Hematopoietic multipotent progenitor cell (in vitro differentiated cells): ENCODE measurements at places on chromosomes 2 and 18.

GRCh38 chr2:227248876-227249275, 76.2 kb upstream of the MFF start:
- DNase-seq = no peak

- DNase-seq = no peak
These were observed 96.1 kb upstream of the ODC1 start for GRCh38 chr2:10544252-10544651.

- DNase-seq = peak; percentile 54
These were observed 104.9 kb upstream of the MGAT5 start for GRCh38 chr2:134148843-134149472.

DNA sequence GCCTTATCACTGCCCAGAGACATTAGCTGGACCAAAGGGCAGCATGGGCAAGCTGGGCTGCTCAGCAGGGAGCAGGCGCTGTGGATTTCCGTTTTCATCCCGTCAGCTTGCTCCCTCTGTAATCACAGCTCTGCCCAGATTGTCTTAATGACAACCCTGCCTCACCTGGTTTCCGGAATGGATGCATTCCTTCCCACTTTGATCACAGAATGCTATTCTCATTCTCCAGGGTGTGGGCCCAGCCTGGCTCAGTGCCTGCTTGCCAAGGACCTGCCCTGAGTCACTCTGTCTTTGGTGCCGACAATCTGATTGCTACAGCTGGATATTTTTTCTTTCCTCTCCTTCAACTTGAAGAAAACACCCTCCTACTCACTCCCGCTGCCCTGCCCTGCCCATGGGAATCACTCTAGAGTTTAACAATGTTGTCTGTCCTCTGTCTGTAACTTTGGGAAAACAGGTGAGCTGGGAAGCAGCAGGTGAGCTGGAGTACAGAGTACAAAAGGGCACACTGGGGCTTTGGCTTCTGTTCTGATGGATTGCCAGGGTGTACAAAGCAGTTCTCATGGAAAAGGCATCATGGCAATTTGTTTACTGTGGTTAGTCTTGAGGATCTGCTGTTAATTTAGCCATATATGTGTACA, 27.2 kb upstream of the FAM136A start:
- DNase-seq = no peak

GRCh38 chr2:26580751-26581150, 60.4 kb downstream of the CIB4 start:
- no peak for DNase-seq

DNA sequence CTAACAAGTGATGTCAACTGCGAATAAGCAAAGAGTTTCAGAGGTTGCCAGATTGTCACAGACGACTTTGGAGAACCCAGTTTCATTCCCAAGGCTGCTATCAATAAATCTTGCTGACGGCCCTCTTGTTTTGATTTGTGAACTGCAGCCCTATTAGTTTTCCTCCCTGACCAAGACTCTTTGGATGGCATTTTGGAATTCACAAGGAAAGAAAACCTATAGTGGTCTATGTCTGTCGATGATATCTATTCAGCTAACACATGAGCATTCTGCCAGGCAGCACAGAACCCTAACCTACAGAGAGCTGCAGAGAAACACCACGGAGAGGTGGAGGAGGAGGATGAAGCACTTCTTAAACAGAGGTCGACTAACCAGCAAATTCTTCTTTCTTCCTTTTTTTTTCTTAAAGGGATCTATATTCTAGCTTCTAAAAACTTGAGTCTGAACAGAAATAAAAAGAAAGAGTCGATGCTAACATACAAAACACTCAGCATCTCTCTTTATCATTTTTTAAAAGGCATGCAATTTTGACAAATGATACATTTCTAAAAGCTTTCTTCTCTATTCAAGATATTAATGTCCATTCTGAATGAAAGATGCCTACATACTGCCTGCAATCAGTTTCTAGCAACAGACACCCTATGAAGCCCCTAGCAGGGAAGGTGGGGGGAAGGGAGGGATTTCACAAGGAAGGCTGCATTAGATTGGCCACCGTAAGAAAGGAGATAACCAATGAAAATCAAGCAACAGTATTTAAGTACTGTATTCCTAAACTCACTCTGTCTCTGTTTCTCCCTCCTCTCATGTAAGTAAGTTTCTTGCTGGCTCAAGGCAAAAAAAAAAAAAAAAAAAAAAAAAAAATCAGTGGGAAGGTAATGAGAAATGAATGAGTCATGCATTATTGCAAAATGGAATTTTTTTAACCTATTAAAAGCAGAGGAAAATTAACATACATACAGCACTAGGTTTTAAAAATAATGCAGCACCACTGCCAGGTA, 83.0 kb upstream of the CHRNA1 start:
- DNase-seq = no peak

GRCh38 chr2:25698752-25699151, 25.4 kb upstream of the DTNB start:
- peak; percentile 26 for DNase-seq

DNA sequence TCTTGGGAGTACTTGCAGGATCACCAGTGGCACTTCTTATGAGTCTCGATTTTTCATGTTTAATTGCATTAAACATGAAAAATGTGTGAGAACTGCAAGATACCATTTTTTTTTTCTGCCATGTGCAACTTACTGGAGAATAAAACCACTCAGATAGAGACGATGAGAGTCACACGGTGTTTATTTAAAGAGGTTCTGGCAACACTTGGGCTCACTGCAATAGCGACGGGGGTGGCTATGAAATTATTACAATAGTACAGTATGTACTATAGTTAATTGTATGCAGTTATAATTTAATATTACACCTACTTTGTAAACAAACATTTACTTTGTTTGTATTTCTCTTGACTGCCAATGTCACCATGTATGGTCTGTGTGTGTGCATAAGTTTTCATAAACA, 479.8 kb downstream of the NUP35 start:
- DNase-seq = no peak

DNA sequence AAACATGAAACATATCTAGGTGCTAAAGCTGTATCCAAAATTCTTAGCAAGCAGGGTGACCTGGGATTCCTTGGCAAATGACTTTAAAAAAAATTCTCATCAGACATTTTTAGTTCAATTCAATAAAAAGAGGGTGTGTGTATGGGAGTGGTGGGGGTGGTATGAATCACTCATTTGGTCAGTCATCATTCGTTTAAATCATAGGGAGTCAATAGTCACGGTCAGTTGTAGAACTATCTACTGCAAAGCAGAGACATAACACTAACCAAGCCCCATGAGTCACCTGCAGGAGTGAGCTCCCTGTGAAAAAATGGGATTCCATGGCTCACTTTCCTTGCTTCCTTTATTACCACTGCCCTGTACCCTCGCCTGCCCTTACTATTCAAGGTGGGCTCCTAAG, 380.6 kb upstream of the TCF4 start:
- no peak for DNase-seq

DNA sequence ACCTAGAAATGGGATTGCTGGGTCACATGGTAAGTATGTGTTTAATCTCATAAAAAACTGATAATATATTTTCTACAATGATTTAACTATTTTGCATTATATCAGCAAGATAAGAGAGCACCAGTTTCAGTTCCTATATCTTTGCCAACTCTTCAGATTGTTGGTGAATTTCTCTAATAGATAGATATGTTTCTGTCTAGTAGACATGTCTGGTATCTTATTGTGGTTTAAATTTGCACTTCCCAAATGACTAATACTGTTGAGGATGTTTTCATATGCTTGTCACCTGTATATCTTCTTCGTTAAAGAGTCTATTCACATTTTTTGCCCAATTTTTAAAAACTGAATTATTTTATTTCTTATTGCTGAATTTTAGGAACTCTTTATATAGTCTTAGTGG, 113.8 kb upstream of the UXS1 start:
- no peak for DNase-seq

DNA sequence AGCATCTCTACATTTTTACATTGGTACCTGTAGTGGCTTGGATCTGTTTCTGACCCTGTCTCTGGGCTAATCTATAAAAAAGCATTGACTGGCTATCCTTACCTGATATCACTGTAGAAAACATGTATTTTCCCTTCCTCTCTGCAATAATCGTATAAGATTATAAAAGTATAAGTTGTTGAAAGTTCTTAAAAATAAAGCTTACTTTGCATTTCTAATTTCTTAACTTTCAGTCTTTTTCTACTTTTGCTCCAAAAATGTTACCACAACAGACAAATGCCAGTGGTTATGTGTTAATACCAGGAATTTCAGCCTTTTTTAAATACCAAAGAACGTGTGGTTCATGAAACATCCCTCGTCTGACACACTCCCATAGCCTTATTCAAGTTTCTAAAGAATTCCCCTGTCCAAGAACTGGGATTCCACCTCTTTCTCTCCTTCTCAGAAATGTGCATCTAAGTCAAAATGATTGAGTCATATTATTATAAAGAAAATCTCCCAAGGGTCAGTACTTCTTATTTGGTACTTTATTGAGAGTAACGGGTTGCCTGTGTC, 28.5 kb upstream of the ACKR3 start:
- DNase-seq = no peak

- no peak for DNase-seq
These were observed 29.9 kb upstream of the PDIA6 start for GRCh38 chr2:10842506-10842905.

DNA sequence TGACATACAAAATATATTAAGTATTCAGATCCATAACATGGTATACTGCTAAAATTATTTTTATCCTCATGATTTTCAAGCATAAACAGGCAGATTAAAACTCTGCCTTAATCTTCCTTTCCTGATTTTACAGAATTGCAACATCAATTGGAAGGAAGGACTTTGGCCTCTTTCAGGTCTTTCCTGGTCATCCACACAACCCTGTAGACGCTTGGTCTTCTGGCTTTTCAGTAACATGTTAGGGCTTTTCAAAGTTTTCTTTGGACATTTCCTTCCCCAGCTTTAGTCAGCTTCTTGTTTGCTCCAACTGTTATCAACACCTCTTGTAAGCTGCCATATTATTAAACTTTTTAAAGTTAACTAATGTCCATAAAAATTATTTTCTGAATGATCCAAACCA, 1364.9 kb upstream of the NRXN1 start:
- no peak for DNase-seq

- no peak for DNase-seq
These were observed 35.2 kb upstream of the EFEMP1 start for GRCh38 chr2:55958756-55959155.

- no peak for DNase-seq
These were observed 14.1 kb downstream of the LCT start for GRCh38 chr2:135822855-135823254.

DNA sequence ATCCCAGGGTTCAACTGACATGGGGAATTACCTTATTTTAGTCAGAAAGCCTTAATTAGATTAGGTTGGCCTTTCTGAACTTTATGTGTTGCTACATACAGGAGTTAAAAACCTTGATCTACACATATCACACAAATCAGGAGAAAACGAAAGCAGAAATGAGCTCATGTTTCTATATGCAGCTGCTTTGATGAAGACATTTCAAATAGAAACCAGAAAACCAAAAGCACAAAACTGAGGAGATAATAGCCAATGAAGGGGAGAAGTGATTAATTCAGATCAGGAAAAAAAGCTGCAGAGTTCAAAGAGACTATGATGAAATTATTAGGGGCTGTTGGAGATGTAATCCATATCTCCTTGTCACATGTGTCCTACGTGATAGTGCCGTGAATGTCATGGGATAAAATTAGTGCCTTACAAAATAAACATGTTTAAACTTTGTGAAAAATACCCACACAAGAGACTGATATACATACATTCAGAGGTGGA, 255.0 kb downstream of the CAMKMT start:
- no peak for DNase-seq

GRCh38 chr2:30736461-30737325, 70.6 kb downstream of the CAPN13 start:
- no peak for DNase-seq
